Epithelial cell of alveolus of lung (primary cell): ENCODE measurements at places on chromosomes 16 and 17. TPM values are rescaled to one million over a fixed set of nuclear protein-coding genes. Genes with fewer than 3 reads are reported as not detected.

Gene KRT34
- total RNA-seq: 8.0 TPM in 1 of 2 replicates, not detected in the other

Gene CCL3
- not detected in 2 replicates for total RNA-seq

Gene RPL19
- 2,411 and 3,638 TPM in 2 replicates for total RNA-seq

Gene CD79B
- not detected in 2 replicates for total RNA-seq

Gene SYNGR2
- 18.0 and 21.3 TPM in 2 replicates for total RNA-seq

Gene ASPA
- total RNA-seq: 0.13 and 0.48 TPM in 2 replicates
